Progenitor cell of endocrine pancreas (in vitro differentiated cells): ENCODE measurements at places on chromosomes 2 and 18.

DNA sequence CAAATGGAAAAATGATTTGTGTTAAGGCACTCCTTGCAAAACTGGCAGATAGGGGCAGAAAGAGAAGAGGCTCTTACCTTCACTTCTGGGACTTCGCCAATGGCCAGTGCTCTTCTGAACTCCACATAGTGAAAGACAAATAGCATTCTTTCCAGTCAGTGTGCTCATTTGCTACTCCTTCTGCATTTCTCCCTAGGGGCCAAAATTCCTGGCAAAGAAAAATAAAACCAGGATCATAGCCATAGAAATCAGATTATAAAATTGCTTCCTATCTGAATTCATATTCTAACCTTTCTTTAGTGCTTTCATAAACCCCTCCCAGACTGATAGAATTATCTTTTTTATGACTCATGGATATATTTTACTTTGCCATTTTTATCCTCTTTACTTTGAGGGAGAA is 56.9 kb upstream of the PELI1 start:
- no peak for DNase-seq

- DNase-seq, result no peak
Measured at GRCh38 chr2:232575404-232575746, 24.9 kb downstream of the EIF4E2 start.

- DNase-seq, result no peak
Measured at GRCh38 chr2:12330916-12331315, 385.8 kb upstream of the TRIB2 start.

- no peak for DNase-seq
Measured at GRCh38 chr2:60657673-60658072, 98.4 kb upstream of the PAPOLG start.

DNA sequence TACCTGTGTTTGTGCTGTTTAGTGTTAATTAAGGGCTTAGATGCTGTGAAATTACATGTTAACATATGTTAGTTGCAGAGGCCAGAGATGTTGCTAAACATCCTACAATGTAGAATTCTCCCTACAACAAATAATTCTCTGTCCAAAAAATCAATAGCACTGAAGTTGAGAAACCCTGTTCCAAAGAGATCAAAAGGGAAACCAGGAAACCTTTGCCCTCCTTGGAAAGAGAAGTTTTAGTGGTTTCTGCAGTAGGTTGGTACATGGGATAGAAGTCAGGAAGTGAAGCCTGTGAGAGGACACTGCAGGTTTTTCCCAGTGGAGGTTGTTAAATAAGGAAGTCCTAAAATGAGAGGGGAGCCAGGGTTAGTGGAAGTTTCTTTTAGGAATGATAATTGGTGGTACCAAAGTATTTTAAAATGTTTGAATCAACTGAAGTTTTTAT is 6.3 kb upstream of the RMDN2 start:
- DNase-seq, result no peak

DNA sequence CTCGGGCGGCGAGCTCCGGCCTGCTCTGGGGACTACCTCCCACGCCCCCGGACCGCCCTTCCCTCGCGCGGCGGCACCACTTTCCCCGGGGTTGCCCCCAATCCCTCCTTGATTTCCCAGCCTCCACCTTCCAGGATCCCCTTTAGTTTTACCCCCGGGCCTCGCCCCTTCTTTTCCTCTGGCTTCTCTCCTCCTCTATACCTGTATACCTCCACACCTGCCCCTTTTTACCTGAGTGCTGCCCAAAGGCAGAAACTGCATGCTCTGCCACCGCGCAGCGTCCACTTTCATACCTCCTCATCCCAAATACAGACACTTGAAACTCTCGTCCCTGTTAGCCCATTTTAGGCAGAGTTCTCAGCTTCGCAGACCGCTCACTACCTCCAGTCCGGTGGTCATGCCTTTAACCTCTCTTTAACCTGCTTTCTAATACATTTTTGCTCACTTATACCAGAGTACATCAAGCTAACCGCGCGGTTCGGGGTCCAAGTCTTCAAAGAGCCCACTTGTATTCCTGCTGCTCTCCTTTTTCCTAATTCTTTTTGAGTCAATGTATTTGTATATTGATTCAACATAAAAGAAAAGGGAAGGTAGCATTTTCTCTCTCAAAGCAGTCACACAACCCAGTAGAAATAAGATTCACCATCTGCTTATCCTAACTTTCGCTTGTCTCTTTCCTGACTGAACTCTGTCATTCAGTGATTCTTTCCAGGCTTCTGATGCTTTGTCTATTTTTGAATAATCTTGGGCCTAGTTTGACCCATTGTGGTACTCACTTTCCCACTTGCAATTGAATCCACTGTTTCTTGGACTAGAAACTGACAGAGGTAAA is 901 bp downstream of the SPOPL start:
- DNase-seq, result no peak

- no peak for DNase-seq
Measured at GRCh38 chr2:18149660-18150246, 271.3 kb downstream of the KCNS3 start.

DNA sequence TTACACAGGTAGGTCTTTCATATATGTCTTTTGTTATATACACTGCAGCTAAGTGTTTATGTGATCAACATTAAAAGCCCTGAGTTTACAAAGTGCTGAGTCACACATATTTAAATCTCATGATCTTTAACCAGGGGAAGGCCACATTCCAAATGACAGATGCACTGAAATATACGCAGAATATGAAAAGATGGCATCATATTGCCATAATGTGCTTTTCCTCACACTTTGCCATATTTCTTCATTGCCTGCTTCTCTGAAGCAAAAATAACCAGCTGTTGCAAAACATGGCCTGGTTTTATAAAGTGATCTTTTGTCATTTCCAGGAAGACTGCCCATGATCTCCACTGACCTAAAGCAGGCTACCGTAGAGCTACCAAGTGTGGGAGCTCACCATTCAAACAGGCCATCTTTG is 93.5 kb upstream of the MAPRE2 start:
- no peak for DNase-seq

- DNase-seq, result no peak
Measured at GRCh38 chr2:85786865-85787264, 33.1 kb downstream of the ATOH8 start.

GRCh38 chr2:84782717-84783442 is 98.0 kb downstream of the TRABD2A start:
- DNase-seq, result no peak

DNA sequence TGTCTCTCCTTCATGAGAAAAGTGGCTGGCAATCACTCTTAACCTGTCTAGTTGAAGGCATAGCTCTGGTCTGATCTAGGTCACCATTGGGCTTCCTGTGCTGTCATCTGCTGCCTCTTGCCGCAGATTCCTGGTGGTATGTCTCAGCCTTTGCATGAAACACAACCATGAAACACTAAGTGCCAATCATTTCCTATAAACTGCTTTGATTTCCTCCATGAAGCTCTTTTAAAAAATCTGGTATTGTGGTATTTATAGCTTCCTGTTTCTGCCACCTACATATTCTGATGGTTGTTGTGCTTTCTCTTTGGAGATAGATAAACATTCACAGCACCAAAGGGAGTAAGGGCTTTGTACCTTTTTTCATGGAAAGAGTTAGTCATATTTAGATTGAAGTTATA is 120.0 kb upstream of the EPC2 start:
- DNase-seq, result no peak

GRCh38 chr2:128449226-128450061 is 130.8 kb upstream of the HS6ST1 start:
- peak; percentile 8 for DNase-seq

- DNase-seq, result no peak
Measured at GRCh38 chr2:195392446-195393336, 264.3 kb upstream of the SLC39A10 start.

DNA sequence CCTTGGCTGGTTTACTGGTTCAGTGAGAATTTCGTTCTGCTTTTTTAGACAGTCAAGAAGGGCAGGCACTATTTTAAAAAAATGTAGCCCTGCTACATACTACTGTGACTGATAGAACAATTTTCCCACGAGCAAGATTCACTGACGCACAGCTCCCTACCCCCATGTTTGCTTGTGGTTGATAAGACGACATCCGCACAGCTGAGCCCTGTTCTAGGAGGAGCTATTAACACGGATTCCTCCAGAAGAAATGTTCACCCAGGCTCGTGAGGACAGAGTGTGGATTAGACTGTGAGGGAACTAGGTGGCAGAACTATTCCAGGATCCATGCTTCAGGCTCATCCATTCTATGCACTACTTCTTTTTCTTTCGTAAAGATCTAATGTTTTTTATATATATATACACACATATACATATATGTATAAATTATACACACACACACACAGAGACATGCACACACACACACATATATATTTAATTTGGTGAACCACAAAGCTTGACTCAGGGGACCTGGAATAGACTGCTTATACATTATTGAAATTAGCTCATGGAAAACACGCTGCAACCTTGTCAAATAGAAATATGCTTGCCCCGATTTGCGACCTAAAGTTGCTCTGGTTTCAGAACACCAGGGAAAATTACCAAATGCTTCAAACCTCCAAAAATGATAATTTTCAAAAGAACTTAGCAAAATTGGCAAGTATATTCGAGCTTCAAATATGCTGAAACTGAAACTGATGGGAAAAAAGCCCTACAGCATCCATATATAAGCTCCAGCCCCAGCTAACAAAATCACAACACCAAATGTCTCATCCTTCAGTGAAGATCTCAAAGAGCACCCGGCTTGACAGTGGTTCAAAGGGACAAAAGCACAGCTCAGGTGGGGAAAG is 370.4 kb downstream of the SOCS6 start:
- no peak for DNase-seq

GRCh38 chr2:182554950-182555349 is 128.1 kb upstream of the PDE1A start:
- DNase-seq, result no peak

GRCh38 chr2:223297788-223298187 is 245.8 kb downstream of the KCNE4 start:
- no peak for DNase-seq

- no peak for DNase-seq
Measured at GRCh38 chr2:158060160-158060834, 41.4 kb upstream of the UPP2 start.

DNA sequence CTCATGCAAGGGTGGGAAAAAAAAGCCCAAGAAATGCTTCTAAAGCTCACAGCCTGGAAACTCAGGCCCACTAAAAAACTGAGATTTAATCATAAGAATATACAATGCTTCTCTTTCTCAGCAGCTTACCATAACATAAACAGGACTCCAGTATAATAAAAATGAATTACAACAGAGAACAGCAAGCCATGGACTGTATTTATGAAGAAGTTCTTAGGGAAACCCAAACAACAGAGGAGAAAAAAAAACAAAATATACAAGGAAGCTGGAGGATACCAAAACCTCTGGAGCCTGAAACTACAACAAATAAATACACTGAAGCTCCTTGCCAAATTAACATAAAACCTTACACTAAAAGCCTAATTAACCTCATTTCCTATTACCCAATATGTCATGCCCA is 187.8 kb downstream of the RDH14 start:
- DNase-seq, result no peak

GRCh38 chr2:214378455-214379103 is 32.3 kb upstream of the VWC2L start:
- DNase-seq, result no peak

- no peak for DNase-seq
Measured at GRCh38 chr2:82657106-82657505, 1802.0 kb downstream of the SUCLG1 start.

DNA sequence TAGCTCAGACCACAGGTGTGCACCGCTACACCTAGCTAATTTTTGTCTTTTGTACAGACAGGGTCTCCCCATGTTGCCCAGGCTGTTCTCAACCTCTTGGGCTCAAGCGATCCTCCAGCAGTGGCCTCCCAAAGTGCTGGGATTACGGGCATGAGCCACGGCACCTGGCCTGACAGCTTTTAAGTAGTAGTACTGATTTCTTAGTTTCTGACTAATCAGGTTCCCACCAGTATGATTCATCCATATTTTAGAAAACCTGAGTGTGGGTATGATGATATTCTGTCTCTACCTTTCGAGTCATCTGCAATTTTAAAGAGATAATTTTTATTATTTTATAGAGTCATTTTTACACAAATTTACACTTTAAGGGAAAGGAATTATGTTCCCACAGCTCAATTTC is 46.4 kb upstream of the GULP1 start:
- no peak for DNase-seq

GRCh38 chr2:219530048-219530963 is 13.3 kb downstream of the CHPF start:
- DNase-seq, result peak; percentile 88

DNA sequence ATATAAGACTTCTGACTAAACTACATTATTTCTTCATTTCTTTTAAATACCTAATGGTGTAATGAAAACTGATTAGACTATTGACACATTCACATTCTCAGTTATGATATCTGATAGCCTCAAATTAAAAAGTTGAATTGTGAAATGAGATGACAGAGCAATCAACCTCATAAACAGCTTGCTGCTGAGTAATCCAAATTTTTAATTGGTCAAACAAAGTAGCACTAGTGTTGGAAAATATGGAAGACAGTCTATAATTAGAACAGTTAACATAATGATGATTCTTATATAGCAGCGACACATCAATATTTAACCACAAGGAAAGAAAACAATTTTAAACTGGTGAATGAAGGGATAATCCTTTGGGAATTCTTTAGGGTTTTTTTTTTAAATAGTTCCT is 91.9 kb upstream of the LRP1B start:
- DNase-seq, result no peak

- no peak for DNase-seq
Measured at GRCh38 chr2:21754164-21754788, 630.5 kb downstream of the TDRD15 start.

DNA sequence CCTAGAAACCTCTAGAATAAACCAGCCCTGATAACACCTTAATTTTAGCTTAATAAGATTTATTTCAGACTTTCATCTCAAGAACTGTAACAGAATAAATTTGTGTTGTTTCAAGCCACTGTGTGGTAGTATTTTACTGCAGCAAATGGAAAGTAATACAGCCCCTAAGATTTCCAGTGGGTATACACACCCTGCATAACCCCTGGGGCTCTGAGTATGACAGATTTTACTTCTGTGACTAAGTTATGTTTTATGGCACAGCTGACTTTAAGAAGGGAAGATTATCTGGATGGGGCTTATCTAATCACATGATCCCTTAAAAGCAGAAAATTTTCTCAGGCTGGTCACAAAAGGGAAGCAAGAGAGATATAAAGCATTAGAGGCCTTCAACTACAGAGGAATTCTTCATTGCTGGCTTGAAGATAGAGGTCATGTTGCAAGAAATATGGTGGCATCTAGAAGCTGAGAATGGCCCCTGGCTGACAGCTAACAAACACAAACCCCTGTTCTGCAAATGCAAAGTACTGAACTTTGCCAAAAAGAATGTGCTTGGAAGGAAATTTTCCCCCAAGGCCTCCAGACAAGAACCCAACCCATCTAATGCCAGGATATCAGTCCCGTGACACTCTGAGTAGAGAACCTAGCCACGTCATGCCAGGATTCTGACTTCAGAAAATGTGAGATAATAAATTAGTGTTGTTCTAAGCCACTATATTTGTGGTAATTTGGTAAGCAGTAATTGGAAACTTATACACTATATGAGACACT is 67.8 kb upstream of the SLC9A2 start:
- no peak for DNase-seq

- no peak for DNase-seq
Measured at GRCh38 chr18:47436871-47437270, 185.4 kb upstream of the SKOR2 start.
